Iris pigment epithelial cell (primary cell): ENCODE measurements at places on chromosomes 6 and 20.

GRCh38 chr20:10762216-10762615, 88.4 kb upstream of the JAG1 start:
- DNase-seq: no peak

GRCh38 chr6:46983007-46983411, 59.1 kb downstream of the ADGRF1 start:
- no peak for DNase-seq

- peak; percentile 27 for DNase-seq
Measured at GRCh38 chr6:138307816-138308730, 69.6 kb upstream of the SMIM28 start.

DNA sequence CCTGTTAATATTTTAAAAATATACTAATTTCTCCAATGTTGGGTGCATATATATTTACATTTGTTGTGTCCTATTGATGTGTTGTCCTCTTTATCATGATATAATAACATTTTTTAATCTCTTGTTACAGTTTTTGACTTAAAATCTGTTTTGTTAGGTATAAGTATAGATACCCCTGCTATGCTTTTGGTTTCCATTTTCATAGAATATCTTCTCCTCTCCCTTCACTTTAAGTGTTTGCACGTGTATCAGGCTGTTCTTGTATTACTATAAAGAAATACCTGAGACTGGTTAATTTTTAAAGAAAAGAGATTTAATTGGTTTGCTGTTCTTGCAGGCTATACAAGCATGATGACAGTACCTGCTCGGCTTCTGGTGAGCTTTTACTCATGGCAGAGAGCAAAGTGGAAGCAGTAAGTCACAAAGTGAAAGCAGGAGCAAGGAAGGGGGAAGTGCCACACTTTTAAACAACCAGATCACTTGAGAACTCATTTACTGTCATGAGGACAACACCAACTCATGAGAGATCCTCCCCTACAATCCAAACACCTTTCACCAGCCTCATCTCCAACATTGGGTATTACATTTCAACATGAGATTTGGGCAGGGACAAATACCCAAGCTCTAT, 340.5 kb upstream of the SYNCRIP start:
- no peak for DNase-seq

GRCh38 chr20:35742741-35743523, 872 bp upstream of the RBM39 start:
- no peak for DNase-seq

DNA sequence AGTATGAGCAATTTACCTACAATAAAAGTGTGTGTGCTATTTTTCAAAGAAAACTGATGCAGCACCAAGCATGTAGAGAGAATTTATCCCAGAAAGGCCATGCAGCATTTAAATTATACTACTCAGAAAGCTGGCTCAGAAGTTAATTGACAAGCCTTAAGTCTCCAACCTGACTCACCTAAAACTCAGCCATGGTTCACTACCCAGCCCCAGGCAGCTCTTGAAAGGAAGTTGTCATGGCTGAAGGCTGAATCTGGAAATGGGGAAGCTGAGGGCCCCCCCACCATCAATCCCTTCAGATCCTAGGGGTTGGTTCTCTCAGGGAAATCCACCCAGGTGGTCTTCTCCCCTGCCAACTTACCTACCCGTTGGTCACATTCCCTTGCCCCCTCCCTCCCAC, 19.7 kb downstream of the PPIL6 start:
- DNase-seq: no peak

- no peak for DNase-seq
Measured at GRCh38 chr6:94658929-94659328, 918.4 kb upstream of the MANEA start.

DNA sequence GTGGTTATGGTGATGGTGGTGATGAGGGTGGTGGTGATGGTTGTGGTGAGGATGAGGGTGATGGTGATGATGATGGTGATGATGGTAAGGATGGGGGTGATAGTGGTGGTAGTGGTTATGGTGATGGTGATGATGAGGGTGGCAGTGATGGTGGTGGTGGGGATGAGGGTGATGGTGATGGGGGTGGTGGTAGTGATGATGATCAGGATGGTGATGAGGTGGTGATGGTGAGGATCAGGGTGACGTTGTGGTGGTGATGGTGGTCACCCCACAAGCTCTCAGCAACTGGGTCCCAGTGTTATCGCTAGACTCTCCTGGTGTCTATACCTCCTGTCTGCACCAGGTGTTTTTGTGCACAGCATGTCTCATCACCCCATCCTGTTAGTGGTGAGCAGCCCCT, 85.0 kb downstream of the TMEM242 start:
- no peak for DNase-seq

GRCh38 chr6:40956936-40957335, 82.1 kb downstream of the UNC5CL start:
- no peak for DNase-seq

DNA sequence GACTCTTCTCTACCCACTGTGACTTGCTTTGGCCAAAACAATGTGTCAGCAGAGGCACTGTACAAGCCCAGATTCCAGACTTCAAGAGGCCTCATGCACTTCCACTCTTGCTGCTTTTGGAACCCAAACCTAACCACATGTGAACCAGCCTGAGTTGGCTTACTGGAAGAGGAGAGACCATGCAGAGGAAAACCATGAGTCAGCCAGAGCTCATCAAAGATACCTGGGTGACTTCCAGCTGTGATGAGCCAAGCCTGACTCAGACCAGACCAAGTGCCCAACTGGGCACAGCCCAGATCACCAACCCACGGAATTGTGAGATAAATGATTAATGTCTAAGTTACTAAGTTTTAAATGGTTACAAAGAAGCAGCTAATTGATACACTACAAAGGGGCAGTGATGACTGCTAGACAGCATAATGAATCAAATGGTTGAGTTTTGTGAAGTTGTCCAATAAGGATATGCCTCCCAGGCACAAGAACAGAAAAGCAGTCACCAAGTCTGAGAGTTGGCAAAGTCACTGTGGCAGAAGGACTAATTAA, 16.2 kb upstream of the BEND6 start:
- peak; percentile 96 for DNase-seq

DNA sequence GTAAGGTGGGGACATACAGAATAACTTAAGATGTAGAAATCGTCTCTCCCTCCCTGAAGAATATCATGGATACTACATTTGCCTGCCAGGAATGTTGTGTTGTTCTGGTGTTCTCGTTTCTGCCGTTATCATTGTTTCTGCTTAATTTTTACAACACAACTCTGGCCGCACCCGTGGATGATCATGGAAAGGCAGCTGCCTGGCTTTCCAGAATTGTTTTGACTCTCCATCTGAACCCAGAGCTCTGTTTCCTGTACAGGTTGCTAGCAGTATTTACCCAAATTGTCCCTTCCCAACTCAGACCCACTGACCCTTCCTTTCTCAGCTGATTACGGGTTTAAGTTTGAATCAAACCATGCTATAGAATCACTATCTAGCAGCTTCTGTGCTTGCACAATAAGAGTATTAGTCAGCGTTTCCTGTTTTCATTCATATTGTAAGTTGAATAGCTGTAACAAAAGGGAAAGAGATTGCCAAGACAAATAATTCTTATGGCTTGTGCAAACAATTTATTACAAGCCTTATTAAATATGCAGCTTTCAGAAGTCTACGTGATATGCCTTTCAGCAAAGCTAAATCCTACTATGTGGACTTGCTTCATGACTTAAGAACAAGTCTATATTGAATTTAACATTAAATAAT, 139.0 kb downstream of the MTHFD1L start:
- peak; percentile 97 for DNase-seq

DNA sequence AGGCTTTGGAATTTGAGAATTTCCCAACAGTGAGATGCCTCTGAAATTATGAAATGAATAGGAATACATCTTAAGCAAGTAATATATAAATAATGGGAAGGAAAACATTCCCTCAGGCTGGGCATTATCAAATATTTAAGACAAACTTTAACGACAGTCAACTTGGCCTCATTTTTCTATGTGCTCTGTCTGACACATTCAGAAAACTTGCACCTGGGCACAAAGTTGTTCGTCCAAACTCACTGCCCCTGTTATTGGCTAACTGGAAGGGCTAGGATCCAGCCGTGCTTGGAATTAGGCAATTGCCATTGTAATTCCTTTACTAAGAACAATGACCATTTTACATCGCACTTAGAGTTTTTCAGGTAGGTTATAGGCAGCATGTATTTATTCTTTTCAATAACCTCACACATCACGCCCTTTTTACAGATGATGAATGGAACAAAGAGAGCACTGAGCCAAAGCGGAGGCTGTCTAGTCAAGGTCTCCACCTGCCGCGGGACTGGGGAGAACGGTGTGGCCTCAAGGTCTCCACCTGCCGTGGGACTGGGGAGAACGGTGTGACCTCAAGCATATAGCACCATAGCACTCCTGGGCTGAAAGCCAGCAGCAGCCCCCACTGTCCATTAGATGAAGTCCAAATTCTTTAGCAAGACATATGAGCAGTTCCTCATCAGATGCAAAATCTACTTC, 40.7 kb upstream of the FOXQ1 start:
- DNase-seq: no peak

- DNase-seq: no peak
Measured at GRCh38 chr20:17878912-17879602, 89.5 kb downstream of the SNX5 start.

- DNase-seq: peak; percentile 22
Measured at GRCh38 chr6:7087066-7087465, 20.7 kb upstream of the RREB1 start.

DNA sequence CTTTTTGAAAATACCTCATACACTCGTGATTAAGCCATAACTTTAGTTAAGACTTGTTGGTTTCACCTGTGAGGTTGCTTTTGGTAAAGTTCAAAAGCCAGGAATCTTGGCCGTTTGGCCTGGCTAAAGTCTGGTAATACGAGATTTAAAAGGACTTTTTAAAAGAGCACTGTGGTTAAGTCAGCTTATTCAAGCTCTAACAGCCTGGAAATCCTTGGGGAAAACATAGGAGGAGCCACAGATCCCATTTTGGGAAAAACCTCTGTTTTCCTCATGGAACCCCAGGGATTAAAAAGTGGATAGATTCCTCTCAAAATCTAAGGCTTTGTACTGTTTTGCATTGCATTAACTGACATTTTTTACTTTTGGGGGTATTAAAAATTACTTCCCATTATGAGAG, 13.7 kb upstream of the SLC22A16 start:
- DNase-seq: no peak

DNA sequence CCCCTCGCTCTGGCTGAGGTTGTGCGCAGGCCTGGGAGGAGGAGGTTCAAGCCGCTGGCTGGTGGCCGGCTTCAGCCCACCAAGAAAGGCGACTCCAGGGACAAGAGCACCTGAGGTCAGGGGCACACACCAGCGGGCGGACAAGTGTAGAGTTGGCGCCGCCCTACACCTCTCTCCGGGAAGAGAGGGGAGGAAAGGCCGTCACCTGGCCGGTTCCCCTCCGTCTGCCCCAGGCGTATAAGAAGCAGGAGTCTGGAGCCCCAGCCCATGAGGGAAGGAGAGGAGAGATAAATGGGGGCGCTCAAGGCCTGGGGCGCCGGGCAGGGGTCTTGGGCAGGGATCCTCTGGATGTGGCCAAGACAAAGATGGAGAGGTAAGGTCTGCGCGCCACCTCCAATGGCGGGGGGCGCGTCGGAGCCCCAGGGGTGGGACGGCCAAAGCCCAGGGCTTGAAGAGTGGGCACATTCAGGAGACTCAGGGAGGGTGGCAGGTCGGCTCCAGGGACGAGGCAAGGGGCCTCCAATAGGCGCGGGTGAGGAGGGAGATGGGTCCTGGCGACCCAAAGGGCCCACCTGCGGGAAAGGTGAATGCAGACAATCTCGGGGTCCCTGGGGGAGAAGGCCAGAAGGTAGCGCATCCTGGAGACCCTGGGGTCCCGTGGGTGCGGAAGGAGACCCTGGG, 826 bp downstream of the RIMS4 start:
- DNase-seq: no peak

- no peak for DNase-seq
Measured at GRCh38 chr20:21102603-21103311, 3.4 kb downstream of the LINC00237 start.

GRCh38 chr6:137016356-137016755, 28.4 kb downstream of the IL20RA start:
- peak; percentile 22 for DNase-seq

GRCh38 chr20:2919518-2920245, 46.4 kb downstream of the PTPRA start:
- no peak for DNase-seq
